ENCODE measurements at places on chromosomes 1 and 21.

DNA sequence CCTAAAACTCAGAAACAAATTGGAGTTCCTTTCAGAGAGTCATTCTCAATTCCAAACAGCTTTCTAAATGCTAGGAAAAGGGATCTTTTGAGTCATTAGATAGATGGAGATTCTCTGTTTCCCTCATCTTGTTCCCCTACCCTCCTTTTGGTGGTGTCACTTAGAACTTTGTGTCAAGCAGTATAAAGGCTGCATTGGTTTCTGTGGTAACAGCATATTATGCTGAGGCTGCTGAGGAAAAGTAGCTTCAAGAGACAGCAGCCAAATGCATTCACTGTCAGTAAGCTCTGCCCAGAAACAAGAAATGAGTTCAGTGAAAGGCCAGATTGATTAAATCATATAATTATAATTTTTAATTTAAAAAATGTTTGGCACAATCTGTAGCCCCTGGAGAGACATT lies 144.1 kb downstream of the LRRC40 start:
- no peak for DNase-seq

DNA sequence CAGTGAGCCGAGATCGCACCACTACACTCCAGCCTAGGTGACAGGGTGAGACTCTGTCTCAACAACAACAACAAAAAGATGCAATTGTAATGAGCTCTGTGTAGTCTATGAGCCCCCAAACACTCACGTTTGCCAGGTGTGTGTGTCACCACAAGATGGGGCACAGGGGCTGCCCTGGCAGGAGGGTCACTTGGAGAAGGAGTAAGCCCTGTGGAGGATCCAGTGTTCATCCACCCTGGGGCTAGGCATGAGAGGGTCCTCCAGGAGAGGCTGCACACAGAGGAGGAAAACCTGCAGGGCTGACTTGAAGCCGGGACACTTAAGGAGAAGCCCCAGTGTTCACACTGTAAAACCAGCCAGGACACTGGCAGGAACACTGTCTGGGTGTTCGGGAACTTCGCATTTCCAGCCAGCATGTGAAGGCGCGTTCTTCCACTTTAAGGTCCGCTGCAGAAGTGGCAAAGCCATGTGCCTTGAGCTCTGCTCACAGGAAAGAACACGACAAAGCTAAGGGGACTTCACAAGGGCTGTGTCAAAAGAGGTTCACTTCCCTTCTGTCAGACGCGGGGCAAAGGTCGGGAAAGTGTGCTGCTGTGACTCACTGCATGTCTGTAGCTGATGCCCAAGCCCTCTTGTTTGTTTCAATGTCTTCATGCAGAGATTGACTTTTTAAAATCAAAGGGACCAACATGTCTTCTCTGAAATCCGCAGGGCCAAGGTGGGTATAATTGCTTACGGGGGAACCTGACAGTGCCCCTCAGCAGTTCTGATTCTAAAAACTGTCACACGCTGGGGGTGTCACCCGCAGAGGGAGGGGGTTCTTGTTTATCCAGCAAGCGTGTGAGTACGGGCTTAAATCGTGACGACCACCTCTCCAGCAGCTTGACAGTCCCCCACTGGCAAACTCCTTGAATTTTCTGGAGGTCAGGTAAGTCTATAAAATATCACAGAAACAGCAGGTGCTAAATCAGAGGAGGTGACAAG lies 102.8 kb downstream of the RIPK4 start:
- no peak for DNase-seq

DNA sequence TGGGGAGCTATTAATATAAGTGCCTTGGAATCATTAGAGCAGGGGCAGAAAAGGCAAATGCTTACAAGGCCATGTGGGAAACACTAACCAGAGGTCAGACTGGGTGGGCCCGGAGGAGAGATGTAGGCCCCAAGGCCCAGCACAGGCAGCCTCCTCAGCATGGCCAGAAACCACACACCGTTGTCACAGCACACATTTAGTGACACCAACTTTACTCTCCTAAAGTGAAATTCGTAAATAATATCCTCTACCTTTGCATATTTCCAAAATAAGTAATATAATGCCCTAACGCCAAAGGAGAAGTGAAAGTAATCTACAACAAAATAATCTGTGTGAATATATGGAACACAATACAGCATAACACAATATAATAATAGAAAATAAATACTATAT lies 62.6 kb downstream of the KIF21B start:
- no peak for DNase-seq

- no peak for DNase-seq
These were observed 36.9 kb upstream of the HIVEP3 start for GRCh38 chr1:41955461-41956159.

DNA sequence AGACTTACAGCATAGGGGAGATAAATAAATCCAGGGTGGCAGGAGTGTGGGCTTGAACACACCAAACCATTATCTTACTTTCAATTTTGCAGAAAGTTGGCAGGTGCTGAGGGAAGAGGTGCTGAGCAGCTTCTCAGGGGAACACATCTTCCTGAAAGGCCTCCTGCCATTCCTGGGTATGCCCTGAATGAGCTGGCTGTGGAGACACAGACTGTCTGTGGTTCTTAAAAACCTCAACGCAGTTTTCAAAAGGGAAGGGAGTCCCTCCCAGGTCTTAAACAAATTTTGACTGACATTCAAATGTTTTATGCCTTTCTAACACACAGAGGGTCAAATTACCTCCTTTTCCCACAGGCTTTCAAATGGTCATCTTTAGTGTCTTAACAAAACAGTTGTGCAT lies 166.9 kb downstream of the TNFSF18 start:
- DNase-seq: no peak

DNA sequence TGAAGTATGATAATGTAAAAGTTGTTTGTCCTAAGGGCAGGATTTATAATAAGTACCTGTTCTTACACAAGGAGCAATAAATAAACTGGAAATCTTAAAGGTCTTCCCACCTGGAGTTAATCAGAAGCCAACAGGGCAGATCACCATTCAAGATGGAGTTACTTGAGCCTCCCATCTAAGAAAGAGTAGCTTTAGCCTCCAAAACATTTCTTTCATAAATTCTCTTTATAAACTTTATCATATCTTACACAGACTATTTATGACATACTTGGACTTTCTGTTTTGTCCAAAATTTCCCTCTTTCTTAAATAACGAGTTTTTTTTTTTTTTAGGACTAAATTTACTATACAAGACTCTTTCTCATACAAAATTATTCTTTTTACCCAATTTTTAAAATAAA lies 18.5 kb downstream of the OR2T1 start:
- no peak for DNase-seq

DNA sequence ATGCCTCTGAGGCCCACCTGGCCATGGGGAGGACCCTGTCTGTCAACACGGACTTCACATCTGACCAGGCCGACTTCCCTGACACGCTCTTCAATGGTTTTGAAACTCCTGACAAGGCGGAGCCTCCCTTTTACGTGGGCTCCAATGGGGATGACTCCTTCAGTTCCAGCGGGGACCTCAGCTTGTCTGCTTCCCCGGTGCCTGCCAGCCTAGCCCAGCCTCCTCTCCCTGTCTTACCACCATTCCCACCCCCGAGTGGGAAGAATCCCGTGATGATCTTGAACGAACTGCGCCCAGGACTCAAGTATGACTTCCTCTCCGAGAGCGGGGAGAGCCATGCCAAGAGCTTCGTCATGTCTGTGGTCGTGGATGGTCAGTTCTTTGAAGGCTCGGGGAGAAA lies 101.8 kb downstream of the ADARB1 start:
- no peak for DNase-seq

- peak; percentile 34 for DNase-seq
These were observed 606 bp downstream of the DENND1B start for GRCh38 chr1:197774466-197775281.

All from T-cell (primary cell).